Calu3 (cell line): ENCODE measurements at places on chromosomes 1 and 21.

GRCh38 chr1:3799976-3800685, 3.8 kb upstream of the LRRC47 start:
- DNase-seq = no peak

- no peak for DNase-seq
Measured at GRCh38 chr21:31875496-31876015, 2.7 kb downstream of the HUNK start.

GRCh38 chr1:47687631-47688460, 250.0 kb downstream of the FOXD2 start:
- no peak for DNase-seq

DNA sequence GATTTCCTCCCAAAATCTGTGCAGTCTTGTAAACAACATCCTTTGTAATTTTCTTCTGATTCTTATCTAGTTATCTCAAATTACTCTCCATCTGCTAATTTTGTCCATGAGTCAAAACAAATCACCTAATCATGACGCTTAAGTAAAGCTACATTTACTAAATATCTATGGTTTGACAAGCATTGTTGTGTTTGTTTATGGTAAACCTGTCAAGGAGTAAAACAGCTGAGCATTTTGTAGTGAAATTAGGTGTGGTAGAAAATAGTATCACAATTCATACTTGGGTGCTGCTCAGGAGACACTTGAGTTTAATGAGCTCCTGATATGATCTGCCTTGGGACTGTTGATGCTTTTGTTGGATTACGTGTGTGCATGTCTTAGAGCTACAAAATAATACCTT, 11.6 kb downstream of the TIPRL start:
- DNase-seq = no peak

DNA sequence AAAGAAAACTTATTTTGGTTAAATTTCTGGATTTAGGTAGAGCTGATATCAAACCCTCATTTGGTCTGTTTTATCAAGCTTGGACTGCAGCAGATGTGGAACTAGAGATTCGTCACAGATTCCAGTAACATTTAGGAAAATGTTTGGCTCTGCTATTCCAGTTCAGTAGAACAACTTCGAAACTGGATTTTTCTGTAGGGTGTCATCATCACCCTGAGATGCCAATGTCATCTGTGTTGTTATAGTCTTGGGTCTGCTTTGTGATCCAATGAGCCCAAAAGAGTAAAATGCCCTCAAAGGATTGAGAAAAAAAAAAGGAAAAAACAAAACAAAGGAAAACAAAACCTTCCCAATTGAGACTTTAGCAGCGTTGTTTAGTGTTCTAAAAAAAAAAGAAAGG, 55.4 kb downstream of the LAMC2 start:
- DNase-seq = no peak

- DNase-seq = no peak
Measured at GRCh38 chr1:155174324-155175280, 953 bp downstream of the TRIM46 start.

DNA sequence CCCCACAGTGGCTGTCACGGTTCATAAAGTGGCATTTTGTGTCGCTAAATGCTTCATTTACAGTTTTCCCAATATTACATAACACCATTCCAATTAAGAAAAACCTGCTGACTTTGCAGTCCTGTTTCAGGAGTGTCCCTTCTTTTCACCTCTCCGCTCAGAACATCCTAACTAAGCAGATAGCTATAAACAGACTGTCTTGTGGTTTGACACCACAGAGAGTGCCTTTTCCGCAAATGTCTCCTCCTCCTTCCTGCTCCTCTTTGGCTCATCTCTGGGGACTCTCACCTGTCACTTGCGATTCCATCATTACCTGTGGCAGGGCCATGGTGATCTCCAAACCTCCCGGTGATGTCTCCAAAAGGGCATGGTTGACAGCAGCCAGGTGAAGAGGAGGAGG, 119.0 kb downstream of the CNIH3 start:
- DNase-seq = no peak

- no peak for DNase-seq
Measured at GRCh38 chr1:197788741-197789739, 13.8 kb upstream of the DENND1B start.

DNA sequence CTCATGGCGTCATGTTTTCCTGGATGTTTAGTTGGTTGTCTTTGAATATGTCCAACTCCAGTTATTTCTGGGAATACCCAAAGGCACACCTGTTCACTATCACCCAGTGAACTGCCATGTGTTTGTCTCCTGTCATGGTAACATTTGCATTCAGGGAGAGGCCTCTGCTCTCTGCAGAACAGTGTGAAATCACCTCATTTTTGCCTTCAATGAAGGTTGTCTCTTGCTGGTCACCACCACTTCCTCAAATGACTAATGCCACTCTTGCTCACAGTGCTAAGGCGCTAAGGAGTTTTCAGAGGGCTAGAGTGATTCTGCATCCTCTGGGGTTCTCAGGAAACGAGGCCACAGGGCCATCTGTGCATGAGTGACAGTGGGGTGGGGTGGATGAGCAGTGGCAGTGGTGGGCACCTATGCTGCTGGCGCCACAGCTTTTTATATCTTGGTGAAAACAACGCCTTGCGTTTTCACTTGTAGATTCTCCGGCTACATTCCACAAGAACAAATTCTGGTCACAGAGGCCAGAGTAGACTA, 60.0 kb upstream of the ATP5PO start:
- peak; percentile 20 for DNase-seq

GRCh38 chr1:172041742-172042141, 200.4 kb downstream of the DNM3 start:
- DNase-seq = no peak

GRCh38 chr1:89761338-89761737, 59.5 kb upstream of the LRRC8D start:
- DNase-seq = no peak

- DNase-seq = no peak
Measured at GRCh38 chr1:175309996-175310395, 117.4 kb upstream of the KIAA0040 start.

- DNase-seq = no peak
Measured at GRCh38 chr1:231733063-231733462, 106.5 kb downstream of the DISC1 start.

DNA sequence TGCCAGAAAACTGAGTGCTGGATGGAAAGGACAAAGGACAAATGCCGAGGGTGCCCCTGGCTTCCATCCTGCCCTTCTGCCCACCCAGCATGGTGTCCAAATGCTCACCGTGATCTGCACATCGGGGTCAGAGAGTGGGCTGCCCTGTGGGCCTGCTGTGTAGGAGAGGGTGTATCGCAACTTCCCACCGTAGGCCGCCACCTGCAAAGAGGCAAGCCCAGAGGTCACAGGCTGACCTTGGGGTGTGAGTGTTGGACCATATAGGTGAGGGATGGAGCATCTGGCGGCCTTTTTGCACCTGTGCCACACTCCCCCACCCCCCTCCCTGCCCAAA, 53.5 kb downstream of the LDLRAD2 start:
- no peak for DNase-seq

DNA sequence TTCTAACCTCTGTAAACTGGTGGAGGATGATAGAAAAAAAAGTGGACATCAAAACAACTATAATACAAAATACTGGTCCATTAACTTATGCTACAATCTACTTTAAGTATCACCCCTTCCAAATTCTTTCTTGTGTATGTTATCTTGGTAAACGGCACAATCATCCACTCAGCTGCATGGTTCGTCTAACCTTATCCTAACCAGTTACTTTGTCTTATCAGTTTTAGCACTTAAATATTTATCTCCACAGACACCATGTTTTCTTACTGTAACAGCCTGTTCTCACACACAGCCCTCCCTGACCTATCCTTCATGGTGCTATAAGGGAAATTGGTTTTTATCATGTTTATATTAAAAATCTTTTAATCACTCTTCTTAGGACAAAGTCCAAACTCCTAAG, 157.2 kb downstream of the PTGER3 start:
- no peak for DNase-seq

- peak; percentile 95 for DNase-seq
Measured at GRCh38 chr1:235067396-235068157, 61.1 kb downstream of the TOMM20 start.

- no peak for DNase-seq
Measured at GRCh38 chr1:113058941-113059706, 13.9 kb upstream of the LRIG2 start.

DNA sequence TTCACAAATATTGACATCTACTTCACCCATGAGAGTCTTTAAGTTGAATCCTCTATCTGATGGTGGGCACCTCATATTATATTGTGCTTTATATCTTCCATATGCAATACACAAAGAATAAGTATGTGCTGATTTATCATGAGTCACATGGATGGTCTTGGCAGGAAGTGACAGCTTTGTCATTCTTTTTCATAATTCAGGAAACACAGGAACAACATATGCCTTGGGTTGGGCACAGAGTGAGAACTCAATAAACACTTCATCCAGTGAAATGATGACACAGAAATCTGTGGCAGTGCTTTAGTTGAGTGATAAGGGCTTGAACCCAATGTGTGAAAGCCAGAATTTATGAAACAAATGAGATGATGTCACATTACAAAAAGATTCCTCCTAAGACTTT, 41.2 kb downstream of the GADD45A start:
- DNase-seq = no peak

DNA sequence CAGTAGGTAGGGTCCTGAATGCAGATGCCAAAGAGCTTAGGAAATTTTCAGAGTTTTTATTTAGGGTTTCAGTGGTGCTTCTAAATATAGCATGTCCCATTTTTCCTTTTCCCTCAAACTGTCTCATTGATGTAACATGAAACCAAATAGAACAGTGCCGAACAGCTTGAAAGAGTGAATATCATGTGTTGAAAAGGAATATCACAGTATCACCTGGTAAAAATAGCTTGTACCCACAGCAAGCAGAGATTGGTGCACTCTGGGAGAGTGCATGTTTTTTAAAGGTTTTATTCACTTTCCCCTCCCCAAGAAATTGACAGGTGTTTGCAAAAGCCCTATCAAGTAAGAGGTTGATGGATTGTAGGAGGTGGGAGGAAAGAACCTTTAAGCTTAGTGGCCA, 41.9 kb upstream of the ELAVL4 start:
- no peak for DNase-seq

- no peak for DNase-seq
Measured at GRCh38 chr21:31878831-31879230, 6.0 kb downstream of the HUNK start.

DNA sequence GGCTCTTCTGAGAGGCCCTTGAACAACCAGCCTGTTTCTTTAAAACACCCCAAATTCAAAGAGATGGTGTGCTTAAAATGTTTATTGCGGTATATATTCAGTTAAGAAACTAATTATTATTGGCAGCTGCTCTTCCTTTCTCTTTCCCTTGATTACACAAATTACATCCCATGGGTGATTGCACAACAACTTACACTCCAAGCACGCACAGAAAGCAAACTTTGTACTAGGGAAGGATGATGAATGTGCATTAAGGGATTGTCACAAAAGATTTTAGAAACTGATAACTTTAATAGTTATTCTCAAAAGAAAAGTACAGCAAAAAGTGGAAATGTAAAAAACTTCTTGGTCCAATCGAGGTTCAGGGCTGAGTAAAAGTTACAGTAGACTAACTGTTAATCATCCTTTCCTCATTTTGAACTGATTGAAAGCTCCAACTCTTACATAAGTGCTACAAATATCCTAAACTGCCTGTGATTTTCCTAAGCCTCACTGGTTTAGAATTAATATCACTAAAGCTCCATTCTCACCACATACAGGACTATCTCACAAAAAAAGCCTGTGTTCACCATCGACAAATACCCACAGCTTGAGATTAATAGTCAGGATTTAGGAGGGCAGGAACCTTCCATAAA, 153.4 kb downstream of the TTLL7 start:
- DNase-seq = no peak

- no peak for DNase-seq
Measured at GRCh38 chr1:245255783-245256182, 101.0 kb downstream of the KIF26B start.

GRCh38 chr1:200051620-200052019, 24.1 kb downstream of the NR5A2 start:
- no peak for DNase-seq

DNA sequence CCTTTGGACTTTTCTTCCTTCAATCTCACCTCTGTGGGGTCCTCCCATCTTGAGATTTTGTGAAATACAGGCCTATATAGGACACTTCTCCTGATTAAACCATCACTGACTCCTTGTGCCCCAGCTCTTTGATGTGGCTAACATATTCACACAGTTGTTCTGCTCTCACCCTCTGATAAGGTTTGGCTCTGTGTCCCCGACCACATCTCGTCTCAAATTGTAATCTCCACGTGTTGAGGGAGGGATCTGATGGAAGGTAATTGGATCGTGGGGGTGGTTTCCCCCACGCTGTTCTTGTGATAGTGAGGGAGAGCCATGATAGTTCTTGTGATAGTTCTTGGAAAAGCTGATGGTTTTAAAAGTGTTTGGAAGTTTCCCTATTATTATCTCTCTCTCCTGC, 19.7 kb downstream of the LRRC7 start:
- no peak for DNase-seq

DNA sequence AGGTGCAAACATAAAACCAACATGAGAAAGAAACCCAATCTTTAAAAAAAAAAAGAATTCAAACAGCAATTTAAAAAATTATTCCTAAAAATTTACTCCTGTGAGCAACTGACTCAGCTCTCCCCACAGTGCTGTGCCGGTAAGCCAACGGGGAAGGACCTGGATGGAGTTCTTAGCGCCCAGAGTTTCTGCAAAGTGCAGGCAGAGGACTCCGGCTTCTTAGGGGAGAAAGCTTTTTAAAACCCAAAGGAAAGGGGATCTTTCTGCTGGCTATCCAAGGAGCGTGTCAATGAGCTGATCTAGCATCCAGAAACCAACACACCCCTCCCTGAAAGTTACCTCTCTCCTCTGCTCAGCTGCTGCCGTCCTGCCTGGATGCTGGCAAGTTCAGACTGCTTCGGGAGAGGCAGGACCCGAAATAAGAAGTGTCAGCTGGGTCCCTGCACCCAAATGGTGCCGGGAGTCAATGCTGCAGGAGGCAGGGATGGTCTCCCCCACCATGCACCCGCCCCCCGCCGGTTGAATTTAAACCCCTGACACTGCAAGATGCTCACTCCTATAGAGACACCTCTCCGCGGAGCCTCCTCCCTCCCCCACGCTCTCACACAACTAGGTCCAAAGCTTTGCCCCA, 32.2 kb upstream of the H6PD start:
- DNase-seq = no peak

DNA sequence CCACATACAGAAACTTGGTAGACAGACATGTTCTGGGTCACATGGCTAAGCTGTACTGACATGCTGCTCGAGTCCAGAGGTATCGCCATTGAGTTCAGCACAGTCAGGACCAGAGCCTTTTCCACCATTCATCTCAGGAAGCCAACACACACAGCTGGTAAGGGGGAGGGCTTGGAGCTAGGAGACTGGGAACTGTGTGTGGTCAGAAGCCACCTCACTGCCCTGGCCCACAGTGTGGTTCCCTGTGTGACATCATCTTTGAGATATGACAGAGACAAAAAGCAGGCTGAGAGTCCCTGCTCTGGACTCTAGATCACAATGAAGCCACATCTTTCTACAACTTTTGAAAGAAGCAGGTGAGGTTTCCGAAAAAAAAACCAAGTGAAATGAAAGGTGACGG, 107.2 kb downstream of the SIM2 start:
- DNase-seq = no peak

- DNase-seq = no peak
Measured at GRCh38 chr1:170149241-170149640, 3.5 kb downstream of the NTMT2 start.

- peak; percentile 96 for DNase-seq
Measured at GRCh38 chr1:43650310-43651085, 549 bp downstream of the KDM4A start.

GRCh38 chr1:15090373-15090772, 63.2 kb upstream of the TMEM51 start:
- peak; percentile 91 for DNase-seq

- no peak for DNase-seq
Measured at GRCh38 chr21:27258742-27259448, 292.0 kb upstream of the ADAMTS5 start.

GRCh38 chr21:33852485-33852884, 63.1 kb downstream of the ATP5PO start:
- DNase-seq = no peak
